ENCODE measurements at places on chromosomes 2 and 18.

DNA sequence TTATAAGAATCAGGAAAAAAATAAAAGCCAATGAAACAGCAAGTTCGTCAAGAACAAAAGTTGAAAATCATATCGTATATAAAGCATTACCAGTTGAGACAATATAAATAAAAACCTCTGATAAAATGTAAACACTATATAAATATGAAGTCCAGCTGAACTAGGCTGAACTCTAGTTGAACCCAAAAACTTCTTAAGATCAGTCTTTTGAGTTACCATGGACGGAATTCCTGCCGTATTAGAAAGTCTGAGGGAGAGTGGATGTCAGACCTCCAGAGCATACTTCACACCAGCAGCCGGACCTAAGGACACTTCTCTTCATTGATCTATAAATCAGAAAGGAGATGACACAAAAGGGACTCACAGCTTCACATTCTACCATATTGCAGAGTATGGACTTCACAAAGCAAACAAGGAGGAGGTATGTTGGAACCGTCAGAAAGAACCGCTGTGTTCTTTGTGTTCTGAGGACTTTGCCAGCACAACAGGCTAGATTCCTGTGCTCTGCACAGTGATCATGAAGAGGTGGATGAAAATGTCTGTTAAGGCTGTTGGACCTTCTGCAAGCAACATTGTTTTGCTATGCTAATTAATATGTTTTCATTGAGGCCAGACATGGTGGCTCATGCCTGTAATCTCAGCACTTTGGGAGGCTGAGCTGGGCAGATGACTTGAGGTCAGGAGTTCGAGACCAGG lies 67.2 kb upstream of the SP5 start:
- DNase-seq: no peak

DNA sequence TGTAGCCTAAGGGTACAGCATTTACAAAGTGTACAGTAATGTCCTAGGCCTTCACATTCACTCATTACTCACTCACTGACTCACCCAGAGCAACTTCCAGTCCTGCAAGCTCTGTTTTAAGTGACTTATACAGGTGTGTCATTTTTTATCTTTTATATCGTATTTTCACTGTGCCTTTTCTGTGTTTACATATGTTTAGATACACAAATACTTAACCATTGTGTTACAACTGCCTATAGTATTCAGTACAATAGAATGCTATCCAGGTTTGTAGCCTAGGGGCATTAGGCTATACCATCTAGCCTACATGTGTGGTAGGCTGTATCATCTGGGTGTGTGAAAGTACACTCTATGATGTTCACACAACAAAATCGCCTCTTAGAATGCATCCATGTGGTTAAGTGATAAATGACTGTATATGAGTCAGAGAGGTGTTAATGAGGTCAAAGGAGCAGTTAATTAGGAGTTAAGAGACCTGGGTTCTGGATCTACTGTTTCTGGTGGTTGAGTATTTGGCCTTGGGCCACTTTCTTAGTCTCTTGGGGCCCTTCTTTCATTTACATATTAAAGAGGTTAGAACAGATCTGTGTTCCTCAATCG lies 149.1 kb downstream of the GREB1L start:
- no peak for DNase-seq

DNA sequence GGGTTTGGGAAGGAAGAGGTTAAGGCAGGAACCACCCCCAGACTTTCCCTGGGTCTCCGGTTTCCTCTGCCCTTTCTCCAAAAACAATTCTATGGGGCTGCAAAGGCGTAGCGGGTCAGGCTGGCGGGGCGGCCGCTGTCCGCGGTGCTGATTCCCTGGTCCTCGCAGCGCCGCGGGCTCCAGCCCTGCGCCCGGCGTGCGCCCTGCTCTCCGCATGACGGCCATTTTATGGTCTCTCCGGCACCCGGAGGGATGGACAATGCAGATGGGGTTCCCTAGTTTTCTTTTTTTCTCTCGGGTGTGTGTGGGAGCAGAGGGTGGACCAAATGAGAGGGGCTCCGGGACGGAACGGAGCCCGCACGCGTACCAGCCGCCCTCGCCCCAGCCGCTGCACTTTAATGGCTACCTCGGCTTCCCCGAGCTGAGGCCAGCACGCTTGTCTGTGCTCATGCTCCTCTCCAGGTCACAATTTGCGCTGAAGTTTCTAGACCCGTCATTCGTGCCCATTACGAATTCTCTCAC lies 1.6 kb downstream of the ST8SIA3 start:
- no peak for DNase-seq

GRCh38 chr2:25588576-25588975 lies 84.8 kb downstream of the DTNB start:
- DNase-seq: no peak

DNA sequence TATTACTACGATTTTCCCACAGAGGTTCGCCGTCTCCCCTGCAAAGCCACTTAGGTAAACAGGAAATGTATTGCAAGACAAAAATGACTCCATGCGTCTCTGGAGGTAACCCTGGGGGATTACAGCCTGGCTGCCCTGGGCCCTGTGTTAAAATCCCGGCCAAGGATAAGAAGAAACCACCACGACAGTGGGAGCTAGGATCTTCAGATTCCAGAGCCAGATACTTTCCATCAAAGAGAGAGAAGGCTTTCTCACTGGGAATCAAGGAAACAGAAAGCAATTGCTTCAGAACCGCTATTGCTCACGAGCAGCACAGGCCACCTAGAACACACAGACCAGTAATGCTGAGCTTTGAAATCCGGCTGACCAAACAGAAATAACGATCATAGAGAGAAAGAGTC lies 97.9 kb upstream of the ZNF516 start:
- no peak for DNase-seq

DNA sequence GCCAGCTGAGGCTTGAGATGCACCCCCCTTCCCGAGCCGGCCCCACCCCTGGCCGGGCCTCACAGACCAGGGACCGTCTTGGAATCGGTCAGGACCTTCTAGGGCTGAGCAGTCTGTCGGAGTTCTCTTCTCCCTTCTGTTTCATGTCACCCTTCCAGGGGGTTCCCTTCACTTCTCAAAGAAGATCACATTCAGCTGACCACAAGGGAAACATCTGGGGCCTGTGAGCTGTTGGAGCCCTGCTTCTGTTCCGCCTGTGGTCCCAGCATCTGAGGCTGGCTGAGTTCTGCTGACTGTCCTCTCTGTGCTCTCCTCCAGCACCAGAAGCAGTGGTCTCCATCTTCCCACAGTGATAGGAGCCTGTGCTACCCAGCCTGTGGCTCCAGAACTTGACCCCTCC lies 106.5 kb downstream of the SEPTIN10 start:
- DNase-seq: no peak

- no peak for DNase-seq
These were observed 51.1 kb upstream of the STPG4 start for GRCh38 chr2:47206181-47206580.

GRCh38 chr18:57733861-57734260 lies 69.3 kb downstream of the ATP8B1 start:
- no peak for DNase-seq

GRCh38 chr18:79938196-79938595 lies 13.3 kb downstream of the SLC66A2 start:
- DNase-seq: no peak

DNA sequence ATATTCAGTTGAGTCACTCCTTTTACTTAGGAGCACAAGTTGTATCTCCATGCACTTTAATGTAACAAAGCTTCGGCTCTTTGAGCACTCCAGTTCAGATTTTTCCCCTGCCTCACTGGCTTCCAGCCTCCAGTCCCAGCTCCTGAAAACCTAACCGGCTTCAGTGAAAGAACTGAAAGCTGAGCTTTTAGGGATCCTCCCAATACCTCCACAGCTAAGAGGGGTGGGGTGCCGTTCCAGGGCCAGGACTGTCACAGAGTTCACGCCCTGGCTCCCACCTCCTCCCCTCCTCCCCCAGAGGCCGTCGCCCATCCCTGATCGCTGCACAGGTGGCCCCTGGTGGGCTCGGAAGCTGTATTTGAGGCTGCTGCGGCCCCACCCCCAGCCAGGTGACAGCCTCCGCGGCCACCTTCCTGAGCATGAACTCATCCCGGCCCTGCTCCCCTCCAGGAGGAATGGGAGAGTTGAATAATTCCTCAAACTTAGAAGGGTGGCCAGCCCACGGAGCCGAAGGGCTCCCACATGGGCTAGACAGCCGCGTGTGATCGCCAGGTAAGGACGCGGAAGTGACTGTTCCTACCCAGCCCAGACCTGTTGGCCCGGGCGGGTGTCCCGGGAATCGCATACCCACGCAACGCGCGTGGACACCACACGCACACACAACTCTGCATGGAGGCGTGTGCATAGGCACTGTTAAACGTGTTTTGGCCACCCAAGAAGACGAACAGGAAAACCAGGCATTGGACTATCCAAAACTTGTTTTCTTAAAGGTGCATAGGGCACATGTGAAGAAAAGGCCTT lies 1.8 kb downstream of the MYO5B start:
- DNase-seq: no peak

GRCh38 chr2:67993329-67993728 lies 69.5 kb downstream of the C1D start:
- no peak for DNase-seq

DNA sequence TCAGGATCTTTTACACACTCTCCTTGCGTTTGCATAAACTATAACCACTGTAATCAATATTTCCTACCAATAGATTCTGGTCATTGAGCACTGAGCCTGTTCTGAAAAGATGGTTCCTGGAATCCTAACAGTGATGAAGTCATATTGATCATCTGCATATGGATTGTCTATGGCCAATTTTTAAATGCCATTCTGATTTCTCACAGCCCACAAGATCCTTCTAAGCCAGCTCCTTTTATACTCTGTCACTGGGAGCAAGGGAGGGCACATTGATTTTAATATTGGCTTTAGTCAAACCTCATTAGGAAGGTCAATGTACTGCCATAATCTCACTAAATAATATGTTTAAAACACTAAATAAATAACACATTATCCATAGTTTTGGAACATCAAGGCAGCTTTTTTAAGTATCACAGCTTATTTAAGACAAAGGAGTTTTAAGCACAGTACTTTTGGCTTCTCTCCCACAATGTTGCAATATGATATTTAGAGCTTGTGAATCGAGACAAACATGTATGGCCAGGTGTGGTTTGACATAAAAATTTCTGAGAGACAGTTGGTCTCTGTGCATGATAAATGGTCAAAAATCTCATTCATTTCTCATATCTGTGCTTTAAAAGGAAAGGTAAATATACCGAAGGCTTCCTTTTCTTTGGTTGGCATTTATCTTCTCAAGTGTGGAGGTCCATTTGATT lies 267.3 kb downstream of the MTX2 start:
- no peak for DNase-seq

DNA sequence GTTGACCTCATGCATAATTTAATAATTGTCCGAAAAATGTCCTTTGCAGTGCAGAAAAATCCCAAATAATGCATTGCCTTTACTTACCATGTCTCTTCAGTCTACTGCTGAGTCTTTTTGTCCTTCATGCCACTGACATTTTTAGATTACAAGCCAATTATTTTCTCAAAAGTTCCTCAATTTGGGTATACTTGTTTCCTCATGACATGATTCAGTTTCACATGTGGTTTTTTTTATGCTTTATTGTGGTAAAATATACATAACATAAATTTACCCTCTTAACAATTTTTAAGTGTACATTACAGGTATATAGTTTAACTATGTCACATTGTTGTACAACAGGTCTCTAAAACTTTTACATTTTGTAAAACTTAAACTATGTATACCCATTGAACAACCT lies 81.0 kb downstream of the EPC2 start:
- DNase-seq: no peak

- DNase-seq: no peak
These were observed 435 bp downstream of the IFT172 start for GRCh38 chr2:27489118-27489497.

GRCh38 chr2:141611176-141611571 lies 519.6 kb downstream of the LRP1B start:
- DNase-seq: no peak

DNA sequence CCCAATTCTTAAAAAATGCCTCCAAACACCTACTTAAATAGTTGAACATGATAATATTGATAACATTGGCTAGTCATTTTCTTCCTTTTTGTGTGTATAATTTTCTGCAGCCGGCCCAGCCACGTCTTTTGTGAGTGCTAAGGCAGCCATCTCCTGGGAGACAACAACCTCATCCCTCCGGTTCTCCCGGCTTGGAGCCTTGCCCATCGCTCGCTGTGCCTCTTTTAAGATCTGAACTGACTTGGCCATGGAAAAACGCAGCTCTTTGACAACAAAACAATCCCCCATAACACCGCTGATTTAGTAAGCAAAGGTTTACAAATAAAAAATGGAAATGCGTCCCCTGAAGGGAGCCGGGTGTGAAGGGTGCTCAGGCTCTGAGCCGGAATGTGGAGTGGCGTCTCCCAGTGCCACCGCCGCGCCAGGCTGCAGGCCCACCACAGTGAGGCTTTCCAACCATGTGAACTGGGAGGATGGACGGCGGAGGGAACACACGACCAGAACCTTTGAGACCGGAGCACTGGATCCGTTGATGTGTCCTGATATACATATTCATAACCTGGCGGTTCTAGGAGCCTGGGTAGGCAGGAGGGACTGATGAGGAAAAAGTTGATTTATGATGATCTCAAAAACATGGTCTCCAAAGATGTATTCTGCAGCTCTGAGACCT lies 87.4 kb downstream of the SMIM21 start:
- no peak for DNase-seq

DNA sequence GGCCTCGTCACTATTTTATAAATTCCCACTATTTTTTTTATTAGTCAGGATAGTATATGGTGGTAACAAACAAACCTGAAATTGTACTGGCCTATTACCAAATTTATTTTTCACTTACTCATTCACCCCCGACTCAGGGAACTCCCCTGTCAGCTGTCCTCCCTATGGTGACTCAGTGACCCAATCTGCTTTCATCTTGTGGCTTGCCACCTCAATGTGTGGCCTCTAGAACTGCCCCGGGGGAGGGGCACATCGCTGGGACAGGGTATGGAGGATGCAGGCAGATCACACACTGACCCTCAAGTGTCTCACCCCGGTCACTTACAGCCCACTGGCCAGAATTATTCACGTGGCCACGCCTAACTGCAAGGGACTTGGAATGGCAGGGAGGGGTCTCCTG lies 71.6 kb downstream of the ACTR2 start:
- DNase-seq: peak; percentile 26

- DNase-seq: peak; percentile 3
These were observed 845 bp downstream of the EML4 start for GRCh38 chr2:42169874-42170521.

- DNase-seq: no peak
These were observed 41.6 kb downstream of the MGAT5 start for GRCh38 chr2:134295441-134295840.

- no peak for DNase-seq
These were observed 515.6 kb downstream of the ERBB4 start for GRCh38 chr2:212022966-212023365.

DNA sequence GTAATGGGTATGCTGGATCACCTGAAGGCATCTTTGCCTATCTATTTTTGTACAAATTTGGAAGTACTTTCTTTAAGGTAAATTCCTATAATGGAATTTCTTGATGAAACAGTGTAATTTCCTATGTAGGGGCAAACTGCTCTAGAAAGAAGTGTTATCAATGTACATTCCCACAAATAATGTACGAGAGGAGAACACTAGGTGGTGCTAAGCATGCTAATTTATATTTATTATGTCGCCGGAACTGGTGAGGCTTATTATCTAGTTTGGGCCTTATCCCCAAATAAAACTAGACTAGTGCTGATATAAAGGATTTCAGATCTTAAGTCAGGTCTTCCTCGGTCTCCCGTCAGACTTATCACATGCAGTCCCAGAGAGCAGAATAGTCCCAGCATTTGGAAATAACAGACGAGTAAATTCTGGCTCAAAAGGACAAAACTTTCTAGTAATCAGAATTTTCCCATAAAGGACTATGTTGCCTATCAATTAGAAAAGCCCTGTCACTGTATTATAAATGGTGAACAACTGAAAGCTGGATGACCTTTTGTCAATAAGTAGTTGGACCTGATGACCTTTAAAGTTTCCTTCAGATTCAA lies 86.9 kb upstream of the RBBP8 start:
- no peak for DNase-seq

- DNase-seq: no peak
These were observed 4.8 kb upstream of the OXER1 start for GRCh38 chr2:42768706-42769256.

Measured in stimulated activated CD4-positive, alpha-beta T cell treated with anti-CD3 and anti-CD28 coated beads, Interleukin-12 subunit alpha, Interleukin-12 subunit beta, amount 100 ng/mL, for 4 hours (primary cell).